ENCODE measurements at places on chromosomes 6 and 20.

DNA sequence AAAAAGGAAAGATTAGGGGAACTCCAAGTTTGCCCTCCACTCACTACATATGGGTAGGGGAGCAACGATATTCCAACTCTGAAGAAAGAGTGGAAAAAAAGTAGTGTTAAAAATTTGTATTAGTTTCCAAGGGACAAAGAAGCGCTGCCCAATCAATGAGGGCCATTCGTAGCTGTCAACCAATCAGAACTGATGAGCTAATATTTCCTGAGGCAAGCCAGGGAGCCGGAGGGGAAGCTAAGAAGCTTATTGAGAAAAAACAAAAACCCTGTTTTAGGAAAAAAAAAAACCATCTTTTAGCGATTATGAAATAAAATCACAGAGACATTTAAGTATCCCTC is 59.5 kb downstream of the TRIM38 start:
- DNase-seq, result peak; percentile 72

- peak; percentile 82 for DNase-seq
Measured at GRCh38 chr6:169141671-169142537, 111.7 kb downstream of the THBS2 start.

- no peak for DNase-seq
Measured at GRCh38 chr6:144153260-144153659, 2.9 kb downstream of the STX11 start.

DNA sequence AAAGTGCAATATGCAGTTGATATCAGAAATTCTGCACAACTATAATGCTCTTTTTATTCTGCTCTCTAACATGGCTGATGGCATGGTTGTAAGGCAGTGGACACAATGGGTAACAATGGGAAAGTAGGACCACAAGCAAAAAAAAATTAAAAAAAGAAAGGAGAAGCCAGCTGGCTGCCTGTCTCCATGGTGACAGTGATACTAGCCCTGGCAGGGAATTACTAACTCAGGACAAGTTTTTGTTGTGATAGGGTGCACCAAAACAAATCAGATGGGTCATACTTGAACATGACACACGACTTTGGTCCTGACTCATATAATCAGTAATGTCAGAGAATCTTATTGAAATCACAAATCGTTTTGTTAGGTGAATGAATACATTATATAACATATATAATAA is 169.4 kb downstream of the TRDN start:
- DNase-seq, result peak; percentile 23

DNA sequence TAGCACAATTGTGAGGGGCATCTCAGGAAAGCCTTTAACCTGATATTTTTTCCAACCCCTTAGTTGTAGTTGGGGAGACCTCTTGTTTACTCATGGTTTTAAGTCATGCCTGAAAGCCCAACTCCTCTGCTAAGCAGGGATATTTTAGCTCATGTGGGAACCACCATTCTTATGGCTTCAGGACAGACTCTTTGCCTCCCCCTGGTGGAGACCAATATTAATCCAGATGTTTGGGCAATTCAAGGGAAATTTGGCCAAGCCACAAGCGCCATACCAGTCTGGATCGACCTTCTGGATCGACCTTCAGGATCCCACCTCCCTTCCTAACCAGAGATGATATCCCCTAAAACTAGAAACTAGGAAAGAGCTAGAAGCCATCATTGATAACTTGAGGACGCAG is 211.2 kb downstream of the C6orf118 start:
- DNase-seq, result no peak

DNA sequence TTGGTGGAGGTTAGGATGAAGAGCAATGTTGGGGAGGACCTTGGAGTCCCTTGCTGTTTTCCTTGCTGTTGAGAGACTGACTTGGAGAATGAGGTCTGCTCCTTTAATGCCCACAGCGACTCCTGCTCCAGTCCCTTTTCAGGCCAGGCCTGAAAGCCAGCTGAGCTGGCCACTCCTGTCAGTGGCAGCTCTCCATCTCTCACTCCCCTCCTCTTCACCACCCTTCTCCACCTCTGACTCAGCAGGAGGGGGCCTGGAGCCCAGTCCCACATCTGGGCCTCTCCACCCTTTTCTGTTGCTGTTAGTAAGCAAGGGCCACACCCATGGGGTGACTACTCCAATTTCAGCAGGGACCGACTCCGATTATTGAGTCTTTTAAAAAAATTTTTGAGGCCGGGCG is 2.2 kb downstream of the SNX21 start:
- no peak for DNase-seq

DNA sequence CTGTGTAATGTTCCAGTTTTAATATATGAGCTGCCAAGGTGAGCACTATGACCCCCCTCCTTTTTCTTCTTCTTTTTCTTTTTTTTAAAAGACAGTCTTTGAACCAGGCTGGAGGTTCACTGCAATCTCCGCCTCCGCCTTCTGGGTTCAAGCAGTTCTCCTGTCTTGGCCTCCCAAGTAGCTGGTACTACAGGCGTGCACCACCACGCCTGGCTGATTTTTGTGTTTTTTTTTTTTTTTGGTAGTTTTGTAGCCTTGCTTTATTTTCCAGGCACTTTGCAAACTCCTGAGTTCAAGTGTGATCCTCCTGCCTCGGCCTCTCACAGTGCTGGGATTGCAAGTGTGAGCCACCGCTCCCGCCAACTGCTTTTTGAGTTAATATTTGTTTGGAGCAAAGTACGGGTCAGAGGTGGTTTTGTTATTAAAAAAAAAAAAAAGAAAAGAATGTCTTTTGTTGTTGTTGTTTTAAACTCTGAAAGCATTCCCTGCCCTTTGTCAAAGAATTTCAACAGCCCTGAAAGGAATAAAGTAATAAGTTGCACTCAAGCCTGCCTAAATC is 78.6 kb downstream of the JARID2 start:
- no peak for DNase-seq

DNA sequence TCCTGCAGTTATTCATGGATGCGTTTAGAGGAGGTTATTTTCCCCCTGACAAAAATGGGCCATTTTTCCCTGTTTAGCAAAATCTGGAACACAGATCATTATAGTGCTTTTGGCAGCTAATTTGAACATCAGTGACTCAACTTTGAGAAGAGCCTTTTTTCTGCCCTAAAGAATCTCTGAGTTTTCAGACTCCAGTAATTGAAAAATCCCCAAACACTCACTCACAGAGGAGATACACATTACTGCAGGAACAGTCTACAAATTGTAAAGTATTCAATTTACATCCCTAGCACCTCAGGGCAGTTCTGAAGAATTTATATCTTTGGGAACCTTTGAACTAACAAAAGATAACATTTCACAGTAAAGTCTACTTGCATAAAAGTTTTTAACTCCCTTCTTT is 966.6 kb upstream of the SLC35B3 start:
- no peak for DNase-seq

DNA sequence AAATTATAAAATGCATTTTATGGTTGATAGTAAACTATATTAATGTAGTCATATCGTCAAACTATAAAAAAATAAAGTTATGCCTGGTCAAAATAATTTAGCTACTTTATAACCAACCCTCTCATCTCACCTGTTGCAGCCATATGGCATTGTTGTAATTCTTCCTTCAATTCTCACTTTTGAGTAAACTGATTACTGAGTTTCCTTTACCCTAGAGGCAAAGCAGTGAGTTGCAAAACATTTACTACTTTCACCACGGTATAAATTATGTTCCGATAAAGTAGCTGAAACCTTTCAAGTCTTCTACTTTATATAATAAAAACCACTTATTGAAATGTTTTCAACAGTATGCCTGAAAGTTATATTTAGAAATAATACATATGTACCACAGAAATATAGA is 113.8 kb downstream of the AHI1 start:
- DNase-seq, result no peak

DNA sequence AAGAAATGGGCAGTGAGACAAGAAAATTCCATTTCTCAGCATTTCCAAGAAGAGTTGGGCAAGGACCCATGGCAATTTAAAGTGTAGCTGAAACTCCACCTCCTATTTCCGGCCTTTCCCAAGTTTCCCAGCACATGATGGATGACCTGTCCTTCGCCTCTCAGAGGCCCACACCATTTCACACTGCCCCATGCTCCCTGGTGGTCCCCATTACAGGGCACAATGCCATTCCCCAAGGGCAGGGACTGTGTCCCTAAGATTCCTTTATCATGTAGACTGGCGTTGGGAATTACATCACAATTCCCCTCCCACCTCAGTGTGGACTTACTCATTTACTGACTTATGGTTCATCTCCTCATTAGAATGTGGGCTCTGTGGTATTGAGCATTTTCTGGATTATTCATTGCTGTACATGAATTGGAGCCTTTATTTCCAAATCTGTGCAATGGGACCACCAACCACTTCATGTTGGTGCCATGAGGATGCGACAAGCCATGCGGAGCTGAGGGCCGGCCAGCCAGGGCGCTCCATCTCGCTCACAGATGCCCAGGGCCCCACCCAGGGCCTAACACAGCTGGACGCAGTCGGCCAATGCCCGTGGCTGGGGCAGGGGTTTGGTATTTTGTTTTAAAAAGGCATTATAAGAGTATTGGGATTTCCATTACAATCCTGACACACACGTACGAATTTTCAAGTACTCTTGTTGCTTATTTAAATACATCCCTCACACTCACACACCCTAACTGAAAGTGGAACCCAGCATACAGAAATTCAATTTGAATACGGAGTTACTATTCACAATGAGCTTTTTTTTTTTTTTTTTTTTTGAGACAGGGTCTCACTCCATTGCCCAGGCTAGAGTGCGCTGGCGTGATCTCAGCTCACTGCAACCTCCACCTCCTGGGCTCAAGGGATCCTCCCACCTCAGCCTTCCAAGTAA is 5.4 kb downstream of the ACSS1 start:
- DNase-seq, result peak; percentile 29

GRCh38 chr6:78986161-78986560 is 91.9 kb downstream of the PHIP start:
- DNase-seq, result no peak

GRCh38 chr6:12241493-12242175 is 48.5 kb upstream of the EDN1 start:
- no peak for DNase-seq

- no peak for DNase-seq
Measured at GRCh38 chr6:51273228-51273961, 454.7 kb downstream of the TFAP2B start.
